ENCODE measurements at places on chromosomes 1 and 21.

DNA sequence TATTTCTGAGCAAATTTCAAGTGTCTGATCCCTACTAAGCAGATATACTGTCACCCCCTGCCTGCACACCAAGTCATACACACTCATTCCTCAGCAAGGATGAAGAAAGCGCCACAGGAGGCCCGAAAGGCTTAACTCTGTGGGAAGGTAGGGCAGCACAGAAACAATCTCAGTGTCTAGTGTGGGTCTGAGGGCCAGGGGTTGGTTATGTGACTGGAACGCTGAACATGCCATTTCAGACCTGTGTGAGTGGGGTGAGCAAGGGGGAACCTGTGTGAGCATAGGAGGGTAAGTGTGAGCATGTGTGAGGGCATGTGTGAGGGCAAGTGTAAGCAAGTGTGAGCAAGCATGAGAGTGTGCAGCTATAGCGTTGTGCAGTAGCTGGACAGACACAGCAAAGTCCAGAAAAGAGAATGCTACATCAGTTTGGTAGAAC, 6.2 kb downstream of the ITPKB start:
- no peak for DNase-seq

- DNase-seq: no peak
Observed at GRCh38 chr1:109821221-109821669, 57.5 kb upstream of the EPS8L3 start.

GRCh38 chr1:112527266-112528010, 18.7 kb downstream of the WNT2B start:
- DNase-seq: no peak

DNA sequence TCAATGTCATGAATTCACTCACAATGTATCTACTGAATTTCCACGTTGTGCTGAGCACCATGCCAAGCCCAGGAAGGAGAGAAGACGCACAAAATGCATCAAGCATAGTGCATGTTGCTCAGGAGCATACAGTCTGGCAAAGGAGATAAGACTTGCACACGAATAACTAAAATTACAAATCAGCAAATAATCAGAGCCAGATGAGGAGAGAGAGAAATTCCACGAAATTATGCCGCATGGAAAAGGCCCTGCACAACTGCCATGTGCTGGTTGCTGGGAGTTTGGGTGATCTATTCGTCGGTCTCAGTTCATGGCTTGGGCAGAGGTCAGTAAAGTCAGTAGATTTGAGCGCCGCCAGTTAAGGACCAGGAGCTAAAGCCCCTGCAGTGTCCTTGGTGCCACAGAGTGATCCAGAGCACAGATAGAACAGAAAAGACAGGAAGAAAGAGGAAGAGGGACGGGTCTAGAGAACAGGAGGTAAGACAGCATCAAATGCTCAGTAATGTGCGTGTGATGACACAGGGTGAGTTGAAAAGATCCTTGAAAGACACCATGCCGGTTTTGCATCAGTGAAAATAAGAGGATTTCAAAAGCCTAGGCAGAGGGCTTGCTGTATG, 55.1 kb upstream of the ZNF281 start:
- DNase-seq: no peak

DNA sequence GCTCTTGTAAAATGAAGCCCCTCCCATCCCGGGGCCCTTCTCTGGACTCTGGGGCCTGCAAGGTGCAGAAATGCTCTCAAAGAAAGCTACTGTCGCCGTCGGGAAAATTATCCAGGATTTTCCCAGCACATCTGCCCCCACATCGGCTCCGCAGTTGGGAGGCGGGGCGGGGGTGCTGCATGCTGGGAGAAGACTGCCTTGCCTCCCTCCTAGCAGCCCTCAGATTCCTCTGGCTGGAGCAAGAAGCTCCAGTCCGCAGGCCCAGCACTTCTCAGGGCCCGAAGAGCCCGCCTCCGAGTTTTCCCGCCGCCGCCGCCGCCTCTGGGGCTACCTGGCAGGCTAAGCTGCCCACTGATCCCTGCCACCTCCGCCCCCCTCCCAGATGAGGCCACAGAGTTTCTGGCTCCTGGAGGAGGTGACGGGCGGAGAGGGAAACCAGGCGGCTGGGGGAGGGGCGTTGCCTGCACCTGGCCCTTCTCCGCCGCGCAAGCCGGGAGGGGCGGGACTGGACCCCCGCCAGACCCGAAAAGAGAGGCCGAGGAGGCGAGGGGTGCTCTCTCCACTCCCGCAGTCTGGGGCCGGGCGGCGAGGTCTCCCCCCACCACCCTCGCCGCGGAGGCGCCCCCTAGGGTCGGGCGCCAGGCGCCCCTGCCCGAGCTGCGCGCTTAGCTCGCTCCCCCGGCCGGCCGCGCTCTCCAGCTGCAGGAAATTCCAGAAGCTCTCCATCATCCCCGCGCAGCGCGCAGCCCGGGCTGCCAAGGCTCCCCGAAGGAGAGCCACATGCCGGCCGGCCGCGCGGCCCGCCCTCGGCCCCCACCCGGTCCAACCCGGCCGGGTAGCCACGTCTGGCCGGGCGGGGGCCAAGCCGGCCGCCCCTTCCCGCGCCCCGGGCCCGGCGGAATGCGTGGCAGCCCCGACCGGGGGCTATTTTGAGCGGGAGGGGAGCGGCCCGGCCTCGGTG, 28.8 kb downstream of the AHDC1 start:
- no peak for DNase-seq

All from activated T-helper 1 cell treated with anti-CD3 and anti-CD28 coated beads, Interleukin-2, amount 50 U/mL, for 16 hours (primary cell).